ENCODE measurements at places on chromosomes 12 and 14.

- no peak for DNase-seq
Measured at GRCh38 chr12:46105735-46106134, 115.4 kb upstream of the SCAF11 start.

DNA sequence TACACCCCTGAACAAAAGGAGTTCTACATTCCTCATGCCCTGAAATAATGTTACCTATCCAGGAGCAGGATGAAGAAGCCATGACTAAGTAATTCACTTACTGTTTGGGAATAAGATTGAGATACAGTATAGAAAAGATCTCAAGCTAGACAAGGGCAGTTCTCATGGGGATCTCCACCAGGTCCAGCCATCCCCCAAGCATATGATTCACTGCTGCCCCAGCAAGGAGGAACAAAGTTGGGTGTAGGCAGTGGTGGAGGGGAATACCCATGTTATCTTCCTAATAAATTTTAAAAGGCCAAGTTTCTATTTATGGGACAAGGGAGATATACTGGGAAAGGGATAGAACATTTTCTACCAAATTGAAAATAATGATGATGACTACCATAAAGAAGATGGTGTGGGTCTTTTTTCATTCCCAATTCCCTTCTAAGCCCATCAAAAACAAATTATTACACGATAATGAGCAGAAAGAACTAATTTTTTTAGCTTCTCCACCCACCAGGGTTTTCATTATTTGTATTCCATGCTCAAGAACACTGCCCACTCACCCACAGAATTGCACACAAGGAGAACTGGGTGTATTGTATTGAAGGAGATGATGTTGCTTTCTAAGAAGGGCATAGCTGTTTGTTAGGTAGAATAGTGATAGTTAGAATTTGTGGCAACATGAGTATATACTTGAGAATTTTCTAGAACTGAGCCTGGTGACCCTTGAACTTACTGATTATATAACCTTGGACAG is 204.6 kb downstream of the BTG1 start:
- DNase-seq: no peak

DNA sequence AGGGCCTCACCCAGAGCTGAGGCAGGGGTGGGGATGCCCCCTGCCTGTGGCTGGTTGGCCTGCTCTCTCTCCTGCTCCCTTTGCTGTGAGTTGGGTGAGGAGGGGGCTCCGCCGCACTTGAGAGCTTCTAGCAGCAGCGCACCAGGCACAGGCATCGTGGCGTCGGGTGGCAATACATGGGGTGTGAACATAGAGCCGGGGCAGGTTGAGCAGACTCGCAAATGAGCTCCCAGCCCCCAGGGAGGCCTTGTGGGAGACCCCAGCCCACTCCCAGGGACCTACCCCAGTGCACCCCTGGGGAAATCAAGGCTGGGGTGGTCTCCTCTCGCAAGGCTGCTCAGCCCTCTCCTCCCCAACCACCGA is 54.5 kb downstream of the KIF26A start:
- no peak for DNase-seq

DNA sequence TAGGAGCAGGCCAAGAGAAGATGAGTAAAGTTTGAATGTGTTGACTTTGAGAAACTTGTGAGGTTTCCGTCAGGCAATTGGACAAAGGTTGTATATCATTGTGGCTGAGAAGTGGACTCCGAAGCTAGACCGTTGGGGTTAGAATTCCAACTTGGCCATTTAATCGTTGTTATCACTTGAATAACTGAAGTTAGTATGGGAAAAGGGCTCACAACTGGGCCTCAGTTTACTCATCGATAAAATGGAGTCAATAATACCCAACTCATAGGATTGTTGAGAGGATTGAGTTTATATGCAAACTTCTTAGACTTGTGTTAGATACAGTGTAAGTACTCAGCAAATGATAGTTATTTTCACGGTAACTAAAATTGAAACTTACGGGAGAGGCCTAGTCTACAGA is 846 bp downstream of the SLIRP start:
- DNase-seq: no peak

GRCh38 chr12:104458694-104459367 is 2.1 kb downstream of the CHST11 start:
- no peak for DNase-seq

DNA sequence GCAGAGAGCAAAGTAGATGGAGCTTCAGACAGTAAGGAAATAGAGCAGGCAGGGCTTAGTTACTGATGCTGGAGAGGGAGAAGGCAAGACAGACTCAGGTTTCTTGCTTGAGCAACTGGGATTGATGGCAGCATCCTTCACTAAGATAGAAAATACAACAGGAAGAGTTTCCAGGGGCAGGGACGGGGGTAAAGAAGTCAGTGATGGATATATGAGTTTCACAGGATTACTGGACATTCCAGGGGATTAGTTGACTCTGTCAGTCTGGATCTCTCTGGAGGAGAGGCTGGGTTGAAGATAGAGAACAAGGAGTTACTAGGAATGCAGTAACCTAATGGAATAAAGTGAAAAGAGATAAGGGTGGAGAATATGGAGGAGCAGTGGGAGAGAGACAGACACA is 74.5 kb upstream of the ATF1 start:
- DNase-seq: no peak

DNA sequence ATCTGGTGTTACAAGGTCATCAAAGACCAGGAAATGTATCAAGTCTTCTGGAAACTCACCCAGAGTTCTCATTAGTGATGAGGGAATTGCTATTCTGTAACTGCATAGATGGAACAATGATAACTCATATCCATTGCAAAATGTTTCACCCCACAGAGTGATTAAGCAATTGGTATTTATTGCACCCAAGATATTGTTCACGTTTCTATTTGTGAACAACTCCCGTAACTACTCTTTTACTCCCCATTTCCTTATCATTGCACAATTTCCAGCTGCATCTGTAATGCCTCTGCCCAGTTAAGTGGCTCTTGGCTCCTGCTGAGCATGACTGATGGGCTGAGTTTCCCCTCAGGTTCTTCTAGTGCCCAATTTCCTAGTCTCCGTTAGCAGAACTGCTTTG is 108.7 kb upstream of the PRICKLE1 start:
- no peak for DNase-seq

GRCh38 chr14:97297100-97297499 is 499.9 kb downstream of the VRK1 start:
- DNase-seq: no peak
